ENCODE measurements at places on chromosomes 5 and 9.

DNA sequence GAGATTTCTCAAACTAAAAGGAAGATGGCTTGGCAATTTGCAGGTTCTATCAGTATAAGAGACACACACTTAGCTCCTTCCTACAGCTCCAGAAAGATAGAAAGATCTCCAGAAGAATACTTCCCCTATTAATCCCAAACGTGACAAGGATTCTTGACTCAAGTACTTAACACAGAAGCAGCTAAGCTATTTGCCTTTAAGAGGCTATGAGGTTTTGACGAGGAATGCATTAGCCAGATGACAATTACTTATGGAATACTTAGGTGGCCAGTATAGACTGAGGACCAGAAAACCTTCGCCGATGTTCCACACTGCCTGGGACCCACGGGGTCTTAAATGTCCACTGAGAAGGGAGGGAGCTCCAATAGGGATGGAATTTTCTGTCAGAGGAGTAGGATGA is 340.5 kb upstream of the KIF2A start:
- DNase-seq: no peak

GRCh38 chr5:177538876-177539275 is 15.5 kb downstream of the FAM193B start:
- DNase-seq: no peak

GRCh38 chr5:67677422-67677970 is 480.9 kb upstream of the CD180 start:
- DNase-seq: no peak

- no peak for DNase-seq
Observed at GRCh38 chr5:22706901-22707300, 146.2 kb downstream of the CDH12 start.

- no peak for DNase-seq
Observed at GRCh38 chr5:39691136-39691535, 266.4 kb upstream of the DAB2 start.

DNA sequence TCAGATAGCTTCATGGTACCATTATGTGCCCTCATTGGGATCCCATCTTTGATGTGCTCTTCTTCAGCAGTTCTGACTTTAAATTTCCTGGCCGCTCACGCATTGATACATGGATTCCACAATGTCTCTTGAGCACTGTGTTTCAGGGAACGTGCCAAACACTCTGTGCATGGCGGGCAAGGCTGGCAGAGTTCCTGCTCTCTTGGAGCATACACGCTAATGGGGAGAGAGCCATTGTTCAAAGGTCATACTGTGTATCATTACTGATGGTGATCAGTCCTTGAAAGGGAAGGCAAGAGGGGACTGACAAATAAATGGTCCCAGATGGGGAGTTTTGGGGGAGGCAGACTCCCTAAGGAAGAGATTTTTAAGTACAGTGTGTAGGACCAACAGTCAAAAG is 52.3 kb downstream of the AMBP start:
- DNase-seq: no peak

DNA sequence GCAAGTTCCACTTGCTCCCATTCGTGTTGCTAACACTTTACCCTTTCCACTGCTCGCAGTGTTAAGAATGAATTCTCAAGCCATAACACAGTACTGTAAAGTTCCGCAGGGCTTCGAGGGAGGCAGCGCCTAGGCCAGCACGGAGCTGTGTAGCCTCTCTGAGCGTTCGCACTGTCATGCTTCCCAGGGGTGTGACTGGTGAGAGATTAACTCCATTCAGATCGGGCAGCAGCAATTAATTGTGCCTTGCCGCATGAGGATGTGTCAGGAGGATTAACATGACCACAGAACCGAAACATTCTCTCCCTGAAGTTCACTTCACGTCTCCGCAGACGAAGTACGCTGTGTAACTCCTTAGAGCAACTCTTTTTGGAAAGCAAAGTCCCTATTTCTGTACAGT is 23.2 kb downstream of the ZBTB34 start:
- DNase-seq: no peak

DNA sequence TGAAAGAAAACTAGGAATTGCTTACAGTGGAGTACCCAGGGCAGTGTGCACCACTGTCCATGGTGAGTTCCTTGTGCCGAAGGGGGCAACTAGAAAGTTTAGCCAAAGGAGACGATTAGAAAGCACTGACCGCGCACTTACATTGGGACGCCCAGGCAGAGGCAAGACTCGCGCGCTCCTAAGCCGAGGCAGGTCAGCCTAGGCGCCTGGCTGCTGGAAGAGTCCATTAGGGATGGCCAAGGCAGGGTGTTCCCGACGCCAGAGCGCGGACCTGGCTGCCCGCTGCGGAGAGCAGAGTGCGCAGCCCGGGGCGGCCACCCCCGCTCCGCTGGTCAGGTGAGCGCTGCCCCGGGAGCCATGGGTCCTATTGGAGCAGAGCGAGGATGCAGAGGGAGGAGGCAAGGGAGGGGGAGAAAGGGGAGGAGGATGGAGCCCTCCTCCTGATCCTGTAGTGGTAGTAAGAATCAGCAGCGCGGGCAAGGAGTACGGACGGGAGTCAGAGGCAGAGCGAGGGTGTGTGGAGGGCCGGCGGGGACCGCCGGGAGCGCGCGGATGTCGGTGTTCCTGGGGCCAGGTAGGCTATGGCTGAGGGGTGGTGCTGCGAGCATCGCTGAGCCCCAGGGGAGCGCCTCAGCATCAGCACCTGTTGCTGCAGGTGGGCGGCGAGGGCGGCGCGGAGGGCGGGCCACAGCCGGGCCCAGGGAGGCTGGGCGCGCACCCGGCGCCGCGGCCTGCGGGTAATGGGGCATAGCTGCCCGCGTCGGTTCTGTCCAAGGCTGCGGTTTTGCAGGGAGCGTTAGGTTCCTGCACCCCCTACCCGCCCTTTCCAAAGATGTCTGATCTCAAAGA is at the start of gene ADGRV1:
TSS of gene ADGRV1 (plus strand) at position 454 of the 849 bp plus-strand sequence. CDS start at position 553, 99 bp downstream.
- no peak for DNase-seq

GRCh38 chr9:94692601-94693000 is 33.9 kb upstream of the AOPEP start:
- no peak for DNase-seq

DNA sequence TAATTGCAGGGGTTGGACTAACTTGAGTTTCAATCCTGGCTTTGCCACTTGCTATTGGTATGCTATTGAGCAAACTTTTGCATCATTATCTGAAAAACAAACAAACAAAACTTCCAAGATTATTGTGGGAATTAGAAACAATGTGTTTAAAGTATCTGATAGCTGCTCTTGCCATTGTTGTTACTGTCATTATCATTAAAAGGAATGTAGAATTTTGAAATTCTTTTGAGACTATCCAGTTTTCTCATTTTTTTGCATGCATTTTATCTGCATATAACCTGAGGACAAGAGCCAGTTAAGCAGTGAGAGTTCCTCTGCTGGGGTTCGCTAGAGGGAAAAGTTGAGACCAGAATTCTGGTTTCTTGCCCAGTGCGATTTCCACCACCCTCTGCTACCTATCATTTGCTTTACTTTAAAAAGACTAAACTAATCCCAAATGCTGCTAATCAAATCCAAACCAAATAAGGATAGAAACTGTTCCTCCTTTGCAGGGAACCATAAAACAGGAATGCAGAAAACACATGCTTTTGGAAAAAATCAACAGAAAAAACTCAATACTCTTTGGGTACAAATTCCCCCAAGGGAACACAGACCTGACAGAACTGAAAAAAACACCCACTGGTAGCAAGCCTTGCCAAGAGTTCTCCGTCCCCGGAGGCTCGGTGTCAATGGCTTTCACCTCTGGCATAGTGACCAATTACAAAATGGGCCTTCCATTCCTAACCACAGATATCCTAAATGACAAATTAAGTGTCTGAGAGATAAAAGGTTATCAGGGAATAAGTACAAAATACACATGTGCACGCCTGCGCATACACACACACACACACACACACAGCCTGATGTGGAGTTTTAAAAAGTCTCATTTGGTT is 373.7 kb downstream of the ARL15 start:
- no peak for DNase-seq

DNA sequence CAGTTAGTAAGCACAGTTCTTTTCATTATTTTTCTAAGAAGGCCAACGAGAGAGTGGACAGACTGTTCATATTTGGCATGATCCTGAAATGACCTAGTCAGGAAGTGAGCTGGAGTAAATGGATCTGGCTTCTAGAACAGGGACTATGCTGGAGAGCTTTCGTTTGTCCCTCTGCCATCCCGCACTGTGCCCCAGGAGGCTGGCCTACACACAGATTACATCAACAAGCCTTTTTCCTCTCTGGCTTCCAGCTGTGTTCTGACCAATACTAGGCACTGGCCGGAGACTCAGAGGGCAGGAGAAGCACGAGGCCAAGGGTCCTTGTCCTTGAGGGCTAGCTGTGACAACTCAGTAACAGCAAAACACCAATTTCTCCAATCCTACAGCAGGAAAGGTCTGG is 127.8 kb downstream of the MED27 start:
- no peak for DNase-seq

- no peak for DNase-seq
Observed at GRCh38 chr5:74888117-74888516, 21.9 kb upstream of the FAM169A start.

- DNase-seq: no peak
Observed at GRCh38 chr5:175712681-175713085, 54.8 kb downstream of the HRH2 start.

- no peak for DNase-seq
Observed at GRCh38 chr5:32096891-32097595, 77.1 kb downstream of the GOLPH3 start.

- no peak for DNase-seq
Observed at GRCh38 chr9:130209422-130209821, 37.2 kb downstream of the NCS1 start.

DNA sequence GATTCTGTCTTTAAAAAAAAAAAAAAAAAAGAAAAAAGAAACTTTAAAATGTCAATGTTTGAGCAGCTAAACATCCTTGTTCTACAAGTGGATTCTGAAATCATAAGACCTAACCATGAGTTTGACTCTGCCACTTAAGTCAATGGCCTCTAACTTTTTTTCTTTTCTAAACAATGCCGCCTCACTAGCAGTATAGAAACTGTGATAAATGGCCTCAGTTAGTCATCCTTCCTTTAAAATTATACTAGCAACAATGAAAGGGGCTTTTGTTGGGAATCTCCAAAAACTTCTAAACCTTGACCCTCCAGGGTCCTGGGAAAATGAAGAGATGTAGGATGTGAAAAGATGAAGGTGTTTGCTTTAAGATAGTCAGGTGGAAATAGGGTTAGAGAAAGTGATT is 71.1 kb downstream of the FBXL7 start:
- no peak for DNase-seq

- no peak for DNase-seq
Observed at GRCh38 chr9:124626276-124626675, 119.1 kb upstream of the NR5A1 start.

GRCh38 chr9:94826044-94826443 is 99.5 kb downstream of the AOPEP start:
- no peak for DNase-seq

DNA sequence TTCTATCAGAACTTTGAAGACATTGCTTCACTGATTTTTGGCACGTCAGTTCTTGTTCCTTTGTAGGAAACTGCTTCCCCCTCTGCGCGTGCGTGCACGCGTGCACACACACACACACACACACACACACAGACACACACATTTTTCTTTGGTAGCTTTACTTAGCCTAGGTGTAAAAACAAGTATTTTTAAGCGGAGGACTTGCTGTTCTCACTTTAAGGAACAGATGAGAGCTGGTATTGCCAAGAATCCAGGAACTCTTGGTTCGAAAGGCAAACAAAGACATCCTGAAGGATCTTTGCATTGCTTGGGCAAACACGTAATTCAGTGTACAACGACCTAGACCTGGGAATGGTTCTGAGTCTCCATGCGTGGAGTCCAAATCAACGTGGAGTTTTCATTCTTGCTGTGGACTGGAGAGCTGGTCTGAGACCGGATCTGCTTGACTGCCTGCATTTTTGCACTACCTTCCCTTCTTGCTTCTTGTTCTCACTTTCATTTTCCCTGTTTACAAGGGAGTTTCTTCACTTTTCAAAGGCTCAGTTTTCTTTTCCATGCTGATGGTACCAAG is 8.2 kb downstream of the TMEM268 start:
- DNase-seq: no peak

GRCh38 chr5:68441309-68442073 is 225.9 kb downstream of the PIK3R1 start:
- no peak for DNase-seq

DNA sequence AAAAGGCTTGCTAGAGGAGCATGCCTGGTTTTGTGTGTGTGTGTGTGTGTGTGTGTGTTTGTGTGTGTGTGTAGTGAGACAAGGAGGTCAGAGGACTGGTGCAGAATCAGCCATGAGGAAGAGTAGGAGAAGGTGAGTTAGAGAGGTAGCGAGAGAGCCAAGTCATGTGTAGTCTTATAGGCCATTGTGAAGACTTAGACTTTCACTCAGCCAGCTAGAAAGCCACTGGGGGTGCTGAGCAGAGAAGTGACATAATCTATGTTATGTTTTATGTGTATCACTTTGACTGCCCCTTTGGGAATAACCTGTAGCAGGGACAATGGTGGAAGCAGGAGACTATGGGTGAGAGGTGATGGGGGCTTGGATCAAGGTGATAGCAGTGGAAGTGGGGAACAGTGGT is 180.5 kb upstream of the CLINT1 start:
- no peak for DNase-seq

DNA sequence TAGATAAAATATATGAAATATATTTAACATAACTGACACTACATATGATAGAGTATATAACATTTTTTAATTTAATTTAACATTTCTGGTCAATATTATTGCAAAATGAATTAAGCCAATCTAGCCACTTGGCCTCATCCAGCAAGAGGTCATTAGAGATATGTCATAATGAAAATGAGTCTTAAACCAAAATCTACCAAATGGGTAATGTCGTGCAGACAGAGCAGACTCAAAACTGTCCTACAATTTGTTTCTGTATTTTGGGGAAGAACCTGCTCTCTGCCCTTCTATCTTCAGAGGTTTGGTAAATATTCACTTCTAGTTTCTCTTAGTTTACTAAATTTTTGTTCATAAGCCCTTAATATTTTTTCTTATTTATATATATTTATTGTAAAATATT is 61.4 kb downstream of the ARHGEF28 start:
- no peak for DNase-seq

DNA sequence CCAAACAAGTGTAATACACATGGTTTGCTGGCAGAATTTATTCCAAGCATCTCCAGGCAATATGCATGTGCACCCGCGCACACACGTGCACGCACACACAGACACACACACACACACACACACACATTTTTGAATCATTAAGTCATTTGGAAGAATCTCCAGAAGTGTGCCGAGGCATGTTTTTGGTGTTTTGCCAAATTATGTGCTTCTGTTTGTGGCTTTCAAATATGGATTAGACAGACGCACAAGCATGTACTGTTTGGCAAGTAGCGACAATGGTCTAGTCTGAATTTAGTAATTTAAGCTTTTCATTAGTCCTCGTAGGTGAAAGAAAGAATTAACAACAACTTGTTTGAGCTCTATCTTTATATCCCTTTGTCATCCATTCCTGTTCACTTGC is 36.7 kb downstream of the NFIB start:
- DNase-seq: no peak

GRCh38 chr5:115542651-115543364 is 1.8 kb downstream of the FEM1C start:
- DNase-seq: no peak

DNA sequence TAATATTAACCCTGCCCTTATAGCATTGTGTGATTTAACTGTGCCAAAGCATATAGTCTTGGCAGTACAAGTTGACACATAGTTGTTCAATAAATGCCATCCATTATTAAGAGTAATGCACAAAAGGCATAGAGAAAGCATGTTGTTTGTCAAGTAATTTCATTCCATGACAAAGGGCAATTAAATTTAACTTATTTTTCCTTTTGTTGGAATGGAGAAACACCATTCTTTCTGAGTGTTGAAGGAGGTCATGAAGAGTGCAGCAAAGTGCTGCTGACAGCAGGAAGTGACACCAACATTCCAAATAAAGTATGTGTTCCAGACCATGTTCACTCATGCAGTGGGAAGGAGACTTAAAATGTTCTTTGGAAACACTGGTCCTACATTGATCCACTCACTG is 29.1 kb downstream of the ANKDD1B start:
- no peak for DNase-seq

Data from activated CD4-positive, alpha-beta T cell treated with anti-CD3 and anti-CD28 coated beads for 4 hours (primary cell).